SK-N-SH (cell line): ENCODE measurements at places on chromosomes 7 and 10. TPM values are rescaled to one million over a fixed set of nuclear protein-coding genes. Genes with fewer than 3 reads are reported as not detected.

- H3K27ac ChIP-seq, result no peak overlapping the region
- no peaks in the 10 kb centered on the region for H3K27me3 ChIP-seq
- H3K4me1 ChIP-seq, result peaks cover 7% of the 10 kb centered on the region
- DNase-seq, result no peak
These were observed 67.2 kb upstream of the LRGUK start for GRCh38 chr7:134059921-134060320.

The H2BK1 gene
- polyA plus RNA-seq, result not detected in 2 replicates

The KEL gene
- polyA plus RNA-seq, result 0.05 and 0.18 TPM in 2 replicates

- no peak overlapping the region for H3K4me3 ChIP-seq
- H3K27ac ChIP-seq, result no peak overlapping the region
- H3K36me3 ChIP-seq, result peaks cover 3% of the 10 kb centered on the region
- DNase-seq, result no peak
- peaks cover 45% of the 10 kb centered on the region for H3K4me1 ChIP-seq
- H3K27me3 ChIP-seq, result no peaks in the 10 kb centered on the region
These were observed 35.5 kb upstream of the KMT2E start for GRCh38 chr7:104978460-104978859.
